SK-N-SH (cell line): ENCODE measurements at places on chromosomes 6 and 20. TPM values are rescaled to one million over a fixed set of nuclear protein-coding genes. Genes with fewer than 3 reads are reported as not detected.

DNA sequence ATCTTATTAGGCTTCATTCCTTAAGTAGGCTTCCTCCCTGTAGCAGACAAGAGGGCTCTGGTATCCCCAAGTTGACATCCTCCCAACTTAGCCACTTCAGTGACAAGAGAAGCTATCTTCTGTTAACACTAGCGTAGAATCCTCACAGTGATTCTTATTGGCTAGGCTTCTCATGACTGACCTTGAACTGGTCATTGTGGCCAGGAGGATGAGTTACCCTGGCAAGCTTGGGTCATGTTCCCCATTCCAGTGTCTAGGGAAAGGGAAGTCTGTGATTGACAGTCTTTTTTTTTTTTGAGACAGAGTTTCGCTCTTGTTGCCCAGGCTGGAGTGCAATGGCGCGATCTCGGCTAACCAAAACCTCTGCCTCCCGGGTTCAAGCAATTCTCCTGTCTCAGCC, 7.1 kb downstream of the CDKAL1 start:
- H3K27ac ChIP-seq, result no peak overlapping the region
- no peaks in the 10 kb centered on the region; the same call in 1 of the 2 replicates for H3K4me1 ChIP-seq
- no peak for DNase-seq
- no peaks in the 10 kb centered on the region for H3K27me3 ChIP-seq
- no peak overlapping the region for H3K4me3 ChIP-seq

- H3K27me3 ChIP-seq, result no peaks in the 10 kb centered on the region
- no peak overlapping the region for H3K27ac ChIP-seq
- H3K4me3 ChIP-seq, result no peak overlapping the region
Observed at GRCh38 chr20:36527331-36528125, 13.8 kb upstream of the MYL9 start.

GRCh38 chr20:1676650-1677049, 19.1 kb upstream of the SIRPG start:
- H3K36me3 ChIP-seq, result no peaks in the 10 kb centered on the region
- H3K4me1 ChIP-seq, result no peaks in the 10 kb centered on the region
- no peak overlapping the region for H3K27ac ChIP-seq

PPP1R14C gene
- not detected in 2 replicates for polyA plus RNA-seq

TMEM200A gene
- polyA plus RNA-seq, result 32.6 and 36.0 TPM in 2 replicates

PKIG gene
- 63.9 and 92.9 TPM in 2 replicates for polyA plus RNA-seq
